IMR-90 (cell line): ENCODE measurements at places on chromosomes 2 and 18. TPM values are rescaled to one million over a fixed set of nuclear protein-coding genes. Genes with fewer than 3 reads are reported as not detected.
A peak's percentile ranks its signal among the peaks of the same experiment; 100 is the strongest.

GRCh38 chr2:219772103-219772635 is 144.7 kb downstream of the SLC4A3 start:
- no peak for DNase-seq

DNA sequence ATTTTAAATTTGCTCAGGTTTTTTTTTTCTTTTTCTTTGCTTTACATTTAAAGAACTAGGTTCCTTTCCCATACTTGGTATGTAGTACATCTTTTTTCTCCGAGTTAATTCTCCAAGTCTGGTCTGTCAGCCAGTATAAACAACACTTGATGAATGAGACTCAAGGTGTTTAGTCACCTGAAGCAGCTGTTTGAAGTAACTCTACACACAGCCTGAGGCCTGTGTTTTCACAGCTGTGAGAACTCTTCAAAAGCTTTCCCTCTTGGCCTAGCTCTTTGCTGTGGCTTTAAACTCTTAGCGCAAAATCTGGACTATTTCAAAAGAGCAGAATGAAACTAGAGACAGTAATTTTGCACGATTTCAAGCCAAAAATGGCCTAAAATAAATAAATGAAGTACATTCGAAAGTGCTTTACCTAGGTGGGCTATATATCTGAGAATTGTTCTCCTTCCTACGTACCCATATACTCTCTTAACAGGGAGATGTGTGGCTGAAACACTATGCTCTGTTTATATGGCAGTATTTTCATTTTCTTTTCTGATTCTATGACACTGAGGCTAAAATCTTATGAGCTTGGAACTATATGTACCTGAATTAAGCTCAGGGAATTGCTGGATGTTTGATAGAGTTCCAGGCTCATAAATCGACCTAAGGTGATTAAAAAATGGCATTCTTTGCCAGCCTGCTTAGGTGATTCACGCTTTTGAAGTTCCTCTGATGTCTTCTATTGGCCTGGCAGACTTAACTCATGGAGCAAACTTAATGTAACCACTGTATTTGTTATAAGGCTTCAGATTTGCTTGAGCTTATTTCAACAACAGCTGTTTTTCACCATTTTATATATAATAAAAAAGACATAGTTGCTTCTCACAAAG is 1044.1 kb upstream of the ZEB2 start:
- peak; percentile 72 for DNase-seq

DNA sequence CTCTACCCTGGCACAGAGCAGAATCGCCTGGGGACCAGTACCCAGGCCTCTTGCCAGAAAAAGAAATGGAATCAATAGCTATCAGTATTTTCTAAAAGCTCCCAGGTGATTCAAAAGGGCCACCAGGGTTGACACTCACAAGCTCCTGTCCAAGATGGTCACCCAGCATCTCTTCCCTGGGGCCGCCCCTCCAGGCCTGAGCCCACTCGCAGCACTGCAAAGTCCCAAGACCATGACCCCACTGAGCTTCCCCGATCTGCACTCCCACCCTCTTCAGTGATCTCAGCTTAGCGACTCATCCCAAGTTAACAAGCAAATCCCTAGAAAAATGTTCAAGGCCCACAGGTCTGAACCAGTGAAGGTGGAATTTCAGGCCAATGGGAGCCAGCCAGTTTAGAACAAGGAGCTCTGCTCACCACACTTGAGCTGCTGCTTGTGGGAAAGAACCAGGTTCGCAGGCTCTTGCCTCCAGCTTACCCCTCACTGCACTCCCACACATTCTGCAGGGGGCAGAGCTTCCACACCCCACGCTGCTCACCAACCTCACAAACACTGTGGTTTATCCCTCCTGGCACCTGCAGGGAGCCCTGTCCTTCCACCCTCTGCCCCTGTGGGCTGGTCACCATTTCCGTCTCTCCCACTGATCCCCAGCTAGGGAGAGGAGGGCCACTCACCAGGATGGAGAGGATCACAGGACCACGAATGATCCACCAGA is 19.8 kb downstream of the TMEM37 start:
- DNase-seq: no peak

Gene VRK2
- 11.0 and 12.2 TPM in 2 replicates for polyA plus RNA-seq

Gene KCNF1
- polyA plus RNA-seq: 1.4 TPM in 2 replicates
